Left lung (tissue), 14 donors: ENCODE measurements at places on chromosomes 7 and 10.

GRCh38 chr10:30510184-30510931 is 76.4 kb downstream of the MAP3K8 start:
- no peak for DNase-seq

- no peak for DNase-seq
These were observed 19.8 kb upstream of the TBL2 start for GRCh38 chr7:73597978-73598782.

GRCh38 chr7:130982160-130982638 is 248.2 kb upstream of the KLF14 start:
- no peak for DNase-seq

DNA sequence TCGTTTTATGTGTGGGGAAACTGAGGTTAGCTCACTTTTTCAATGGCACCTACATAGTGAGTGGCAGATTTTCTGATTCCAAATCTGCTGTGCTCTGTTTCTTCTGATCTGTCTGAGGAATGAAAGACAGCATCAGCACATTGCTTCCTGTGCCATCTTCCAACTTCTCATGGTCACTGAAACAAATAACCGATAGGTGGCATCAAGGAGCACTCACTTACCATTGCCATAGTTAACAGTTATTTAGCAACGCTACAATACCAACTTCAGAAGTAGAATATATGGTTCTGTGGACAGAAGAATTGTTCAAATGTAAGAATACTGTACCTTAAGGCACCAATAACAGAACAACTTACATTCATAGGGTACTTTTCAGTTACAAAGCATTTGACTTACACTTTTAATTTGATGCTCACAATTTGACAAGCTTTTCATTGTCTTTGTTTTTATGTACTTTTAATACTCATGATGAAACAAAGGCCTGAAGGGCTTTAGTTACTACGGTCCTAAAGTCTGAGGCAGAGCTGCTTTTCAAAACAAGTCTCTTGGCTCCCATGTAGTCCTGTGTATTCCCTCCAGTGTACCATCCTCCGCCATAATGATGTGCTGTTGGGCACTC is 228.9 kb upstream of the TCF7L2 start:
- DNase-seq = no peak

- DNase-seq = no peak
These were observed 339.2 kb downstream of the LRMDA start for GRCh38 chr10:75770626-75771081.

GRCh38 chr7:113263749-113264148 is 145.4 kb upstream of the SMIM30 start:
- no peak for DNase-seq

- DNase-seq = no peak
These were observed 1019.0 kb upstream of the C7orf33 start for GRCh38 chr7:147571436-147572185.

DNA sequence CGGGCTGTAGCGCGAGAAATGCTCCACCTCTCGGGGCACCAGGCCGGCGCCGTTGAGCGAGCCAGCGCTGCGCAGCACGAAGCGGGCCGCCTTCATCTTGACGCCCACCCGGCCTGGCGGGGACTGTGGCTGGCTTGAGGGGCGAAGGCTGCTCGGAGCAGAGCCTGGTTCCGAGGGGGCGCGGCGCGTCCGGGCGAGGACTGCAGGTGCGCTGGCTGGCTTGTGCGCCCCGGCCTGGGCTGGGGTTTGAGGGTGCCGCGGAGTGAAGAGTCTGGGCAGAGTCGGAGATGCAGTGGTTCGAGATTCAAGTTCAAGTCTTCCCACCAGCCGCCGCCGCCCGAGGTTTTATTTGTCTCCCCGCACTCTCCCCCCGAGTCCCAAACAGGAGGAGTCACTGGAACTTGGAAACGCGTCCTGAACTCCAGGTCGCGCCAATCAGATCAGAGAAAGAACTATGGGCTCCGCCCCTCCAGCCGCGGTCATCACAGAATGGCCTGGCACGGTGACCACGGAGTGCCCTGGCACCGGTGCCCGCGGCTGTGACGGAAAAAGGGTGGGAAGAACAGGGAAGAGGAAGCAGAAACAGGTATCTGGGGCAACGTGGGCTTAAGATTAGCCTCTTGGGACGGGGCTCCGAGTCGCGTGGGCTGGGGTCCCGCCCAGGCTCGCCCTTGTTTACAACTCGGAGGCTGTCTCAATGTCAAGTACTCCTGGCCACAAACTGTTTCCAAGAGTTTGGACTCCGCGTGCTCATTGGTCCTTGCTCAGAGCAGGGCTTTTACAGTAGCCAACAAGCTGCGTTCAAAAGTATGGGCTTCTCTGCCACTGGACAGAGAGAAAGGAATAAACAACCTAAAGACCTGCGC is at the start of gene PDK4:
Gene PDK4 (minus strand): TSS at position 319 of the 866 bp plus-strand sequence. CDS start 223 bp downstream, at position 96.
- DNase-seq = peak; percentile 85

DNA sequence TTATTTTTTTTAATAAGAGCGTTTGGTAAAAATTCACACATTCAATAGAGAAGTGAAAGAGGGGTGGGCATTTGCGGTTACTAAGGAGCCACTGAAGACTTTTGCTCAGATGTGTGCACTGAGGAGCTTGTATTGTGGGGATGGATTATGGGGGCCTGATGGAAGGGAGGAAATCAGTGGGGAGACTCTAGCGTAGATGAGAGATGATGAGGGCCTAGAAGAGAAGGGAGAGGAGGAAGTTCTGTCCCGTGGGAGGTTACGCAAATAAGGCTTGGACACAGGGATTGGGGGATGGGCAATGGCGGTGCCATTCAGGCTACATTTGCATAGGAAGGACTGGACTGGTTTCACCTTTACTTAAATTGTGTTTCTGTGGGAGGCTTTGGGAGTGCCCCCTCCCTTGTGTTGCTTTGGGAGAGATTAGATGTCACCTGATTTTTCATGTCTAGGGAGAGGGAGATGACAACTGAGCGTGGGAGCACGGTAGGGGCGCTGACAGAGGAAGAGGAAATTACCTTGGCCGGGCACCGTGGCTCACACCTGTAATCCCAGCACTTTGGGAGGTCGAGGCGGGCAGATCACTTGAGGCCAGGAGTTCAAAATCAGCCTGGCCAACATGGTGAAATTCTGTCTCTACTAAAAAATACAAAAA is 2.2 kb upstream of the HIP1 start:
- DNase-seq = peak; percentile 26

DNA sequence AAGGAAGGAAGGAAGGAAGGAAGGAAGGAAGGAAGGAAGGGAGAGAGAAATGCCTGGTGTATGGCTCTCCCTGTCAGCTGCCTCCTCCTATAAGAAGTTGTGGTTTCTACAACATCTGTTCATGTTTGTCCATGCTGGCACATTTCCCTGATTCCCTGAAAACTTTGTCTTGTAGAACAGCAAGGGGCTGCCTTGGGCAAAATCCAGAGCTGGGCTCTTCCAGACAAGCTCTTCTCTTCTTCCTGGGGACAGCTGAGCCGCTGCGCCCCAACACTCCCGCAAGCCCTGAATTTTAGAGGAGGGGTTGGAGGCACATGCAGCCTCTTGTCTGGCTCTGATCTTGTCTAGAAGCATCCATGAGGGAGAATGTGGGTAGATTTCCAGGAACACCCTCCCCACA is 282.0 kb upstream of the ADARB2 start:
- DNase-seq = no peak
